Adrenal gland (tissue), 19 donors: ENCODE measurements at places on chromosomes 3 and 15. TPM values are rescaled to one million over a fixed set of nuclear protein-coding genes. Genes with fewer than 3 reads are reported as not detected.

The HIGD2B gene
- not detected for polyA plus RNA-seq

The TRH gene
- polyA plus RNA-seq: not detected

The NCEH1 gene
- 5.8 TPM for polyA plus RNA-seq

The SOX14 gene
- polyA plus RNA-seq: not detected

The ALG1L2 gene
- not detected for polyA plus RNA-seq

The CPN2 gene
- polyA plus RNA-seq: 4.0 TPM

The PTH1R gene
- polyA plus RNA-seq: 1,399 TPM

The CLDN18 gene
- polyA plus RNA-seq: 0.03 TPM

The CD200R1 gene
- polyA plus RNA-seq: 0.34 TPM

The TTLL13 gene
- polyA plus RNA-seq: 0.20 TPM

The CACNA1D gene
- polyA plus RNA-seq: 48.3 TPM

The KCNAB1 gene
- 1.9 TPM for polyA plus RNA-seq

The CLRN1 gene
- polyA plus RNA-seq: 13.7 TPM

The TMEM207 gene
- polyA plus RNA-seq: not detected

The MYO5C gene
- polyA plus RNA-seq: 2.6 TPM

The GLDN gene
- 4.7 TPM for polyA plus RNA-seq

The PLA2G4F gene
- not detected for polyA plus RNA-seq

The ONECUT1 gene
- not detected for polyA plus RNA-seq

The NEIL1 gene
- 142 TPM for polyA plus RNA-seq

The SLC12A1 gene
- polyA plus RNA-seq: under 0.01 TPM

The HDDC3 gene
- 19.9 TPM for polyA plus RNA-seq

The LACTB gene
- 68.2 TPM for polyA plus RNA-seq

The SEMA3G gene
- 0.81 TPM for polyA plus RNA-seq

The MKRN3 gene
- polyA plus RNA-seq: not detected

The OXSR1 gene
- 38.9 TPM for polyA plus RNA-seq

The KIF15 gene
- 0.20 TPM for polyA plus RNA-seq

The SLC51A gene
- 45.5 TPM for polyA plus RNA-seq

The PAQR5 gene
- polyA plus RNA-seq: 13.6 TPM

The EXD1 gene
- polyA plus RNA-seq: not detected

The FSD2 gene
- not detected for polyA plus RNA-seq

The GOLGA8T gene
- not detected for polyA plus RNA-seq

The DLL4 gene
- 3.9 TPM for polyA plus RNA-seq

The TM2D3 gene
- 34.6 TPM for polyA plus RNA-seq

The NEK10 gene
- polyA plus RNA-seq: 0.16 TPM
